ENCODE measurements at places on chromosomes 6 and 20.

- DNase-seq, result no peak
Measured at GRCh38 chr20:61297986-61298385, 45.9 kb downstream of the CDH4 start.

- DNase-seq, result no peak
Measured at GRCh38 chr6:148524976-148525375, 182.3 kb downstream of the SASH1 start.

GRCh38 chr20:49281059-49281912 lies 3.4 kb upstream of the ZNFX1 start:
- DNase-seq, result no peak

- DNase-seq, result no peak
Measured at GRCh38 chr6:157516319-157517026, 135.5 kb downstream of the ZDHHC14 start.

- DNase-seq, result no peak
Measured at GRCh38 chr6:82866446-82866845, 199.2 kb downstream of the UBE3D start.

GRCh38 chr6:167700199-167700598 lies 126.5 kb upstream of the AFDN start:
- DNase-seq, result no peak

DNA sequence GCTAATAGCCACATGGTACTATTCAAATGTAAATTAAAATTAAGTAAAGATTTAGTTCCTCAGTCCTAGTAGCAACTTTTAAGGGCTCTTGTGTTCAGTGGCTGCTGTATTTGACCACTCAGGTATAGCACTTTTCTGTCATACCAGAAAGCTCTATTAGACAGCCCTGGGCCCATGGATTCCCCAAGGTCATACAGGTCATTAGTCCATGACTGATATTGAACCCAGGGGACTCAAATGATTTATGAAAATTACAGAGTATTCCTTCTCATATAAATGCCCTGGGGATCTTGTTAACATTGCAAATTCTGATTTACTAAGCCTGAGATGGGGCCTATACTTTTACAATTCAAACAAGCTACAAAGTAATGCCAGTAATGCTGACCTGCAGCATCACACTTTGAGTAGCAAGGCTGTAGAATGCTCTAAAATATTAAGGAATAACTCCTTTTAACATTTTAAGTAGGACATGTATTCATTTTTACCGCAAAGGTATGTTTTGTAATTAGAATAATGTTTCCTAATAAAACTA lies 29.6 kb downstream of the RNF217 start:
- no peak for DNase-seq

- no peak for DNase-seq
Measured at GRCh38 chr20:43983359-43983758, 68.7 kb downstream of the TOX2 start.

DNA sequence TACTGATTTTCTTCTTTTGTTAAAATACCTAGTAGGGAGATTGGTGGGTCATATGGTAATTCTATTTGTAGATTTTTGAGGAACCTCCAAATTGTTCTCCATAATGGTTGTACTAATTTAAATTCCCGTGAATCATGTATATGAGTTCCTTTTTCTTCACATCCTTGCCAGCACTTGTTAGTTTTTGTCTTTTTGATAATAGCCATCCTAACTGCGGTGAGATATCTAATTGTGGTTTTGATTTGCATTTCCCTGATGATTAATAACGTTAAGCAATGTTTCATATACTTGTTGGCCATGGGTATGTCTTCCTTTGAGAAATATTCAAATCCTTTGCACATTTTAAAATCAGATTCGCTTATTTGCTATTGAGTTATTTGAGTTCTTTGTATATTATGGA lies 110.9 kb downstream of the JAG1 start:
- no peak for DNase-seq

GRCh38 chr20:3367089-3367488 lies 40.4 kb downstream of the DNAAF9 start:
- DNase-seq, result no peak

GRCh38 chr20:36526521-36527011 lies 14.8 kb upstream of the MYL9 start:
- no peak for DNase-seq

DNA sequence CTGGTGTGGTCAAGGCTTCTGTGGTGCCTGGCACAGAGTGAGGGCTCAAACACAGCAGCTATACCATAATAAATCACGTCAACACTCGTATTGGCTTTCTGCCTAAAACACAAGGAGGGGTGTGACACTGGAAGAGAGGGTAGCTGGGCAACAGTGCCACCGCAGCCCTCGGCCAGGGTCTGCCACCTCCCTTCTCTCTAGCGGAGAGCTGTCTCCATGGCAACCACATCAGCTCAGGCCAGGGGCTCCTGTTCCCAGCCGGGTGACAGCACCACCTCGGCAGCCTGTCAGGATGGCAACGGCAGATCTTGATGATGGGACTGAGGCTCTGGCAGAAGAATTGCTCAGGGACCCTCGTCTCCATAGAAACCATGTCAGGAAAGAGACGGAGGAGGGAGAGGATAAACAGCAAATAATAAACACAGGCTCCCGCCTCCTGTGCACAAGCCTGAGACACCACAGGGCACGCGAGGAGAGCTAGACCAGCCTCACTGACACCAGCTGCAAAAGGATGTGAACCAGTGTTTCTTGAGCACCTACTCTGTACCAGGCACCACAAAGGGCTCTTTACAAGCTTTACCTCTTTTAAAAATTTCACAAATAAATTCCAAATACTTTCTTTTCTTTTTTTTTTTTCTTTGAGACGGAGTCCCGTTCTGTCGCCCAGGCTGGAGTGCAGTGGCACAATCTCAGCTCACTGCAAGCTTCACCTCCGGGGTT lies 50.4 kb upstream of the TLDC2 start:
- no peak for DNase-seq

- DNase-seq, result no peak
Measured at GRCh38 chr20:26167499-26167898, 470.8 kb upstream of the ZNF337 start.

DNA sequence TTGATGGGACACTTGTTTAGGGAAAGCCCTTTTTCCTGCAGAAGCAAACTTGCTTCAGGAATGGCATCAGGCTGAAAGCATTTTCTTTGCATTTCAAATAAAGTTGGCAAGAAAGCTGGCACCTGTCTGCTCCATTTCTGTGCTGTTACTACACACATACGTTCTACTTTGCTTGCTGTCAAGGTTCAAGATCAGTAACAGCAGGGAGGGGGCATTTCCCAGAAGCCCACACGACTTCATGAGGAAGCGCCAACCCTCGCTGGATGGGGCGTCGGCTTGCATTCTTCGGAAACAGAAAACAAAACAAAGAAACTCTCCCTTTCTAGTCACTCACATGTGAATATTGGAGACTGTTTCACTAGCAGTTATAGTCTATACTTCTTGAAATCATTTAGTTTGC lies 46.4 kb downstream of the AKAP12 start:
- DNase-seq, result no peak

GRCh38 chr6:48611332-48611731 lies 500.3 kb upstream of the PTCHD4 start:
- no peak for DNase-seq

DNA sequence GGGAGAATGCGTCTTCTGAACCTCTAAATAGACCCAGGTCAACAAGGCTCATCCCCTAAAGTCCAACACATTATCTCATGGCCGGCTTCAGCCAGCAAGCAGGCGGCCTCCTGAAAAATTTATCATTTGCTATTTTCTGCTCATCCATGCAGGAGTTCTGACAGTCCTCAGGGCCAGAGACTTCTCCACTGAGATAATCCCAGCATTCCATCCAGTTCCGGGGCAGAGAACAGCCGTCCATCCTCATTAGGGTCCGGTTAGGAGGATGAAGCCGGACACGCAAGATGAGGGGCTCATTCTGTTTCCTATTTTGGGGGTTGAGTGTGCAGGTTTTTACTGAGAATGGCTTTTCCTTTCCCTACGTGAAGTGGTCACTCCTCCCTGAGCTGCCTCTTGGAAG lies 258.1 kb downstream of the PREX1 start:
- DNase-seq, result no peak

DNA sequence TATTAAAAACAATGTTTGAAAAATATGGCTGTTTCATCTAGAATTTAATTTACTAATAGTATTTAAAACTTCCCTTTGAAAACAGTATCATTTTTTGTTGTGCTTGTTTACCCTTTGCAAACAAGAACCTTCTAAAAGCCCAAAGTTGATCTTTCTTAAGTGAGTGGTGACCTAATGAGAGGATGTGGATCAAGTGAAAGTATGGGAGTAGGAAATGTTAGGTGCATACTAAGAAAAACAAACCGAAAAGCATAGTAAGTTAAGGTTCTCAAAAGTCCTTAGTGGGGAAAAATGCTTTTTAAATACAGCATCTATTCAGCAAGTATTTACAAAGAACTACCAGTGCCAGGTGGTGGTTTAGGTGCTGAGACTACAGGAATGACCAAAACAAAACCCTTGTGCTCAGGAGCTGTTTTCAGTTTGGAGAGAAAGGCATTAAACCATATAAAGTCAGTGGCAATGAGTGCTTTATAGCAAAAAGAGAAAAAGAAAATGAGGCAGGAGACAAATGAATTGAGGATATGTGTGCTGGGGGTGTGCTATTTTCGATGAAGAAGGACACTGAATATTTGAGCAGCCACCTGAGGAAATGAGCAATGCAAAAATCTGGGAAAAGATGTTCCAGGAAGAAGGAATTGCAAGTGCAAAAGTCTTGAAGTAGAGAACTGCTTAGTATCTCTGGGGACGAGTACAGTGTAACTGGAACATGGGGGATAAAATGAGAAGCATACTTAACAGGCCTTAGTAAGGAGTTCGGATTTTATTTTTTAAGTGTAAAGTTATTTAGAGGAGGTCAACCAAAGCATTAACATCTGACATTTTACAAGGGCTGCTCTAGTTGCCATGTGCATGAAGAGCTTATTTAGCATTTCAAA lies 24.0 kb downstream of the RNF146 start:
- no peak for DNase-seq

DNA sequence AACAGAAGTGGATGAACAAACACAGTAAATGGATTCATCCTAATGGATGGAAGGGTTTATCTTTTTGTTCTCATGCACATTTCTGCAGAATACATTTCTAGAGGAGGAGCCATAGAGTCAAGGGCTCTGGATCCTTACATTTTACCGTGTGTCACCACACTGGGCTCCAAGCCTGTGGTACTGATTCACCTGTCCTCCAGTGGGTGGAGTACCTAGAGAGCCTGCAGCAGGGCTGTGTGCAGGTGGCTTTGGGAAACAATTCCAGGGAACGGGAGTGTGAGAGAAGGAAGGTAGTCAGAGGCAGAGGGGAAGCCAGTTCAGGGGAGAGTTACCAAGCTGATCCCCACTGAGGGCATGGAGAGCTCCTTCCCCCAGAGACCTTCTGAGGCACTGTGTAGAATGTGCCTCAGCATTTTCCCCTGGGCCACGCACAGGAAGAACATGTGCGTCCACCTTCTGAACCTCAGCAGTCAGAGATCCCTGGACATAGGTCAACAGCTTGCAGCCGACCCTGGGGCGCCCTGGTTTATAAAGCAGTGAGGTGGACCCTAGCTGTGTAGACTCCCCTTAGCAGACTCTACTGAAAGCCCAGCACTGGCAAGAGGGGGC lies 85.3 kb upstream of the SLC22A23 start:
- DNase-seq, result no peak

DNA sequence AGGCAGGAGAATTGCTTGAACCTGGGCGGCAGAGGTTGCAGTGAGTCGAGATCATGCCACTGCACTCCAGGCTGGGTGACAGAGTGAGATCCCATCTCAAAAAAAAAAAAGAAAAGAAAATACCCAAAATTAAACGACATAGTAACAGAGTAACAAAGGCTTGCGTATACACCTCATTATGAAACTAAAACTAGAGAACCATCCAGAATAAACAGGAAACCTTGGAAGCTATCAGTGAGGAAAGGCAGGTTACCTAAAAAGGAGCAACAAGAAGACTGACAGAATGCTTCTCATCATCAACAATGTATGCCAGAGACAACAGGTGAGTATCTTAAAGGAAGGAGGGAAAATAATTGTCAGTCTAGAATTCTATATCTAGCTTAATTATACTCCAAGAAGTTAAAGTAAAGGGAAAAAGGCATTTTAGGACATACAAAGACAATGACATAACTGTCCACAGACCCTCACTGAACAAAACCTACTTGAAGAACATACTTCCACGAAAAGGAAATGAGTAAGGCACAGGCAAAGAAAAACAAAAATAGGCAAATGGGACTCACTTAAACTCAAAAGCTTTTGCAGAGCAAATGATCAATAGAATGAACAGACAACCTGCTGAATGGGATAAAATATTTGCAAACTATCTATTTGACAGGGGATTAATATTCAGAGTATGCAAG lies 64.1 kb upstream of the NT5E start:
- DNase-seq, result no peak

- DNase-seq, result no peak
Measured at GRCh38 chr20:17636523-17637412, 45.3 kb downstream of the RRBP1 start.

DNA sequence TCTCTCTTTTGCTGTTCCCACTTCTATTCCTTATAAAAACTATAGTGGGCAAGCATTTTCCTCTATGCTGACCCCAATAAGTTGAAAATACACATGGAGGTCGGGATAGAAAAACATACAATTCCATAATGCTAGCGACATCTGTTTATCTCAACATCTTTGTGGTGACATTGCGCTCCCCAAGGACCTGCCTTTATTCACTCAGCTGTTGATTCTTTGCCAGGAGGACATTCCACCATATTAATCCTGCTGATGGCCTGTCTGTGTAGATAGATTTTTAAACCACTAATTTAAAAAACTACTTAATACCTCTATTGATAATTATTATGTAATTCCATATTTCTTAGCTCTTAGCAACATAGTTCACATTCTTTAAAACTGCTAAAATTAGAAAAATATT lies 555.3 kb upstream of the MAP3K7 start:
- no peak for DNase-seq

DNA sequence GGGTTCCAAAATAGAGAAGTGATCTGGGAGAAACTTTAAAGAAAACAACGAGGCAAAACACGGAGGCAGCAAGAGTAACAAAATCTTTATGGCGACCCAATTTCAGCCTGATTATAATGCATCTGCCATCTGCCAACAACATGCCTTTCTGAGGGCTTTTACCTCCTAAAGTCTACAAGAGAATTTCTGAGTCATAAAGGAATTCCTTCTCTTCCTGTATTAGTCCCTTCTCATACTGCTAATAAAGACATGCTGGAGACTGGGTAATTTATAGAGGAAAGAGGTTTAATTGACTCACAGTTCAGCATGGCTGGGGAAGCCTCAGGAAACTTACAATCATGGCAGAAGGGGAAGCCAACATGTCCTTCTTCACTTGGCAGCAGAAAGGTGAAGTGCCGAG lies 226.6 kb downstream of the HACE1 start:
- no peak for DNase-seq

GRCh38 chr6:44723439-44724197 lies 336.1 kb downstream of the CDC5L start:
- no peak for DNase-seq
